ENCODE measurements at places on chromosomes 11 and 22.

DNA sequence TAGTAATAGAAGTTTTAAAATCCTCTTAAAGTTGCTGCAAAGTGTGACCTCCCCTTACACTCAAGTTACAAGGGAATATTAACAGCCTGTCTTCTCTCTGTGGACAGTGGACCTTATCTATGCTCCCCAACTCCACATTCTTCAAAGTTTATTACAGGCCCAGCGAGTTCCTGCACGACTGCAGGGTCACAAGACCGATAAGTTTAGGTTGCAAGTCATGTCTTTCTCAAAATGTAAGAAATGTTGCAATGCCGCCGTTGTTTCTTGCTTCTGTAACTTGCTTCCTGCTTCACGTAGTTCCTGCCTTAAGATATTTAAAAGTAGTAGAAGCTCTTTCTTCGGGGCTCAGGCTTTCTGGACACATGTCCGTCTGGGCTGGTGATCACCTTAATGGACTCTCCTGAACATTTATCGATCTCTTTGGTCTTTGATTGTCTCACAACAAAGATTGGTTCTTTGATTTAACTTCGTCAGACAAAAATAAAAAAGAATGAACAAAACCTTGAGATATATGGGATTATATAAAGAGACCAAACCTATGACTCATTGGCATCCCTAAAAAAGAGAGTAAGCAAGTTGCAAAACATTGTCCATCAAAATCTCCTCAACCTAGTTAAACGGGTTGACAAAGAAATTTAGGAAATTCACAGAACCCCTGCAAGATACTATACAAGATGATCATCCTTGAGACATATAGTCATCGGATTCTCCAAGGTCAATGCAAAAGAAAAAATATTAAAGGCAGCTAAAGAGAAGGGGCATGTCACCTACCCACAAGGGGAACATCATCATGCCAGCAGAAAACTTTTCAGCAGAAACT, 45.4 kb upstream of the GLYAT start:
- no peak for DNase-seq

- DNase-seq: no peak
Observed at GRCh38 chr11:44627911-44628729, 62.7 kb downstream of the CD82 start.

DNA sequence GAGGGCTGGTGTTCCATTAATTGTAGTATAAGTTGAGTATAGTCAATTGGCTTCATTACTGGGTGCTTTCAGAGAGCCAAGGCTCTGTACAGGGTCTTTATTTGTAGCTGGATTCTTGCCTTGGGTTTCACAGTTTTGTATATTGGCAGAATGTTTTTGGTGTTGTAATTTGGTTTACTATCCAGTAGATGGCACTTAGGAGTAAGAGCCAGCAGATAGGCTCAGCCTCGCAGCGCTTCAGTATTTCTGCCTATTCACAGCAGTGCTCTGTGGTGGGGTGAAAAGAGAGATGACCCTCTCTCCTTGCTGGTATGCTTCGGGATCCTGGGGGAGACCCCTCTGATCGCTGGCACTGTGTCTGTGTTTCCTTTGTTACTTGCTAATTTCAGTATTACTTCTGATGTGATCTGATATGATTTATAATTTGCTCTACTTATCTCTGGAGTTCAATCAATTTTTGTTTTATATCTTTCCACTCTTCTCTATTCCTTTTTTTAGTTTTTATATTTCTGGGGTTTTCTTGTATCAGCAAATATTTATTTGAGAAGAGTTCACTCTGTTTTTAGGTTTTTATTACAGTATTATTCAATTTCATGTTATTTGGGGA, 52.2 kb downstream of the ANO5 start:
- no peak for DNase-seq

DNA sequence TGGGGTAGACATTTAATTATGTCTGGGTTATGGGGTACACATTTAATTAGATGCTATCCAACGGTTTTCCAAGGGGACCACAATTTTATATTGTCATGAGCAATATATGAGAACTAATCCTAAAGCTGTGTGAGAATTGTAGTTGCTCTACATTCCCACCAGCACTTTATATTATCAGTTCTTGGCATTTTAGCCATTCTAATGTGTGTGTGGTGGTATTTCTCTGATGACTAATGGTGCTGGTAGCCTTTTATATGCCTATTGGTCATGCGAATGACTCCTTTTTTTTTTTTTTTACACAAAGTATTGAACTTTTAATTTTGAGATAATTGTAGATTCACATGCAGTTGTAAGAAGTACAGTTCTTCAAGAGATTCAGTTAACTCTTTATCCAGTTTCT, 26.2 kb downstream of the TMEM135 start:
- DNase-seq: no peak

- DNase-seq: no peak
Observed at GRCh38 chr22:33224841-33225240, 166.7 kb upstream of the SYN3 start.

DNA sequence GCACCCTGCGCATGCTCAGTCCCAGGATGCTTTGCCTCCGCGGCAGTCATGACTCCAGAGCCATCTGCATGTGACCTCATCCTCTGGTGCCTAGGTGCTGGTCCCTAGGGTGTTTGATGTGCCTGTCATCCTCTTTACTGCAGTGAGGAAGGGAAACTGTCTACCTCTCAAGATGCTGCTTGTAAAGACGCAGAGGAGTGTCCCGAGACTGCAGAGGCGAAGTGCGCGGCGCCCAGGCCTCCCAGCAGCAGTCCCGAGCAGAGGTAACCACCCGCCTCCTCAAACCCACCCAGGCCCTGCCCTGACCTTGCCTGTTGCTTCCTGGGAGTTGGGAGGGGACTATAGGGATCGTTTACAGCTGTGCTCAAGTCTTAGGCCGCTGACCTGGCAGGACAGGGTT, 74.6 kb upstream of the GAL start:
- no peak for DNase-seq

- DNase-seq: no peak
Observed at GRCh38 chr11:12813371-12814225, 139.4 kb downstream of the TEAD1 start.

- DNase-seq: no peak
Observed at GRCh38 chr11:130478204-130478701, 29.8 kb downstream of the ADAMTS15 start.

- no peak for DNase-seq
Observed at GRCh38 chr11:6248248-6248647, 9.4 kb downstream of the CNGA4 start.

- DNase-seq: no peak
Observed at GRCh38 chr22:41535244-41535643, 9.0 kb downstream of the POLR3H start.

DNA sequence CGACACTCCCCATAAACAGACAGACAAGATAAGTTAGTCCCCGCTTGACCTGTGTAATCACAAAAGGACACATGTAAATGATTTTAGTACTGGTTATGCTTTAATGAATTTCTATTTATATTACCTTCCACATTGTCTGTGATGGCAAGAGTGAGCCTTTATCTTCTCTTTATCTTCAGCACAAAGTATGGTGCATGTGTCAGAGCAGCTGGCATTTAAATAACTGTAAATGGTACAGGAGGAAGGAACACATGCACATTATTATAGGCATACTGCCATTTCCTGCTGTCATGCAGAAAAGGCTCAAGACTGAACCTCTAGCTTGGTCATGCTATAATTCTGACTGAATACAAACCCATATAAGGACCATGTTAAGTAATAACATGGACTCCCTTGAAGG, 1342.7 kb upstream of the TENM4 start:
- DNase-seq: no peak

GRCh38 chr11:30452114-30452513, 129.2 kb downstream of the ARL14EP start:
- DNase-seq: no peak

GRCh38 chr11:67631411-67631810, 1.7 kb upstream of the NUDT8 start:
- no peak for DNase-seq

GRCh38 chr22:34038801-34039555, 118.7 kb upstream of the LARGE1 start:
- no peak for DNase-seq

DNA sequence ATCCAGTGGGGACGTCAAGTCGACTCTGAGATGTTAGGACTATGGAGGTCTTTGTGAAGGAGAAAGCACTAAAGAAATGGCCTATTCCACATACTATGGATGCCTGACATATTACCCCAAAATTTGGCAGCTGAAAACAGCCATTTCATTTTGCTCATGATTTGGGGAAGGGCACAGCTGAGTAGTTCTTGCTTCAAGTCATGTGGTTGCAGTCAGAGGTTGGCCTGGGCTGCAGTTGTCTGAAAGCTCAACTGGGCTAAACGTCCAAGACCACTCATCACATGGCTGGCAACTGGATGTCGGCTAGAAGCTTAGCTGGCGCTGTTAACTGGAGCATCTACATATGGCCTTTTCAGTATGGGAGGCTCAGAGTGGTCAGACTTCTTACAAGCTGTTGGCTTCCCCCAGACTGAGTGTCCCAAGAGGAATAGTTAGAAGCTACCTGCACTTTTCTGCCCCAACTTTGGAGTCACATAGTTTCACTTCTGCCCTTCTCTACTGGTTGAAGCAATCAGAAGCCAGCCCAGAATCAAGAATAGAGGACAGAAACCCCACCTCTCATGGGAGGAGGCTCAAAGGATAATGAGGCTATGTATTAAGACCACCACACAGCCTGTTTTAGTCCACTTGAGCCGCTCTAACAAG, 14.1 kb downstream of the SLC35C1 start:
- no peak for DNase-seq

DNA sequence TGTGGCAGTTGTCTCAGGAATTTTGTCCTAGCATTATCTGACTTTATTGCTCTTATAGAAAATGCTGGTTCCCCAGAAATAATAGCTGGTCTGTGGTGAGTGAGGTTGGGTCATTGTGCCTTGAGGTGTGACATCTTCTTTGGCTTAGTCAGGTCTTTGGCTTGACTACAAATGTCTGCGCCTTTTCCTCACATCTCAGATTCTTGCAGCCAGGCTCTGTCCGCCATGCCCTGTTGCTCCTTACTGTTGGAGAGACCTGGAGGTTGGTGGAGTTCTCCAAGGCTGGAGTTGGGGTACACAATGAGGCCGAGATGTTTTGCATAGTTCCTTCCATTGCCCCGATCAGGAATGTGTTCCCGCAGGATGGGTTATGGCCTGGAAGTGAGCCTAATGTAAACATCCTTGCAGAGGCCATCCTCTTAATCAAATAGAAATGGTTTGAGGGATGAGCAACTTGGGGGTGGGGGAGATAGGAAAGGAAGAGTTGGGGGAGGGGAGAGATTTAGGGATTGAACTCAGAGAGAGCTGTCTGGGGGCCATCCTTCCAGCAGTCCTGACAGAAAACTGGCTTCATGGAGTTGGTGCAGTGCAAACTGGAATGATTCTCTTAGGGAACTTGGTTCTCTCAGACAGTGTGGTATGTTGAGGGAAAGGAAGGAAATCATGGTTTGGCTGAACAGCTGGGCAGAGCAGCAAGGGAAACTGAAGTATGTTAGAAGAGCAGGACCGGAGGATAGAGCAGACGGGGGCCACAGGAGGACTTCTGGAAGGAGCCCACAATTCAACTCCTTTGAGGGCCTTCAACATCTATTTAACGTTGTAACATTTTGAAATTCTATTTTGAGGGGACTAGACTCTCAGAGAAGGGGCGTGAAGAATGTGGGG, 49.9 kb downstream of the ZBTB16 start:
- no peak for DNase-seq

DNA sequence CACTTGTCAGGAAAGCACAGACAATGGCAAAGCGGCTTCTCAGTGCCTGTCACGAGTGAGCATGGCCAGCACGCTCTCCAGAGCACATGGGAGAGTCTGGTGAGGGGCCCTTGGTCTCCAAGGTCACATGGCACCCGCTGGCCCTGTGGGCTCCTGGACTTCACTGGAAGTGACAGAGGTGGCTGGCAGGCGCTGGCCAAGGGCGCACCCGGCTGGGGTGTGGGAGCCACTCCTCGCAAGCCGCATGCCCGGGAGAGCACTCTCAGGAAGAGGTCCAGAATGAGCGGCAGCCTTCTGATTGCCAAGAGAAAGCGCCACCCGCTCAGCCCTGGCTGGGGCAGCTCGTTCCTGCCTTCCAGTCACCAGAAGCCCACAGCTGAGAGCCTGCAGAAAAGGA, 17.1 kb upstream of the MOB2 start:
- DNase-seq: no peak

DNA sequence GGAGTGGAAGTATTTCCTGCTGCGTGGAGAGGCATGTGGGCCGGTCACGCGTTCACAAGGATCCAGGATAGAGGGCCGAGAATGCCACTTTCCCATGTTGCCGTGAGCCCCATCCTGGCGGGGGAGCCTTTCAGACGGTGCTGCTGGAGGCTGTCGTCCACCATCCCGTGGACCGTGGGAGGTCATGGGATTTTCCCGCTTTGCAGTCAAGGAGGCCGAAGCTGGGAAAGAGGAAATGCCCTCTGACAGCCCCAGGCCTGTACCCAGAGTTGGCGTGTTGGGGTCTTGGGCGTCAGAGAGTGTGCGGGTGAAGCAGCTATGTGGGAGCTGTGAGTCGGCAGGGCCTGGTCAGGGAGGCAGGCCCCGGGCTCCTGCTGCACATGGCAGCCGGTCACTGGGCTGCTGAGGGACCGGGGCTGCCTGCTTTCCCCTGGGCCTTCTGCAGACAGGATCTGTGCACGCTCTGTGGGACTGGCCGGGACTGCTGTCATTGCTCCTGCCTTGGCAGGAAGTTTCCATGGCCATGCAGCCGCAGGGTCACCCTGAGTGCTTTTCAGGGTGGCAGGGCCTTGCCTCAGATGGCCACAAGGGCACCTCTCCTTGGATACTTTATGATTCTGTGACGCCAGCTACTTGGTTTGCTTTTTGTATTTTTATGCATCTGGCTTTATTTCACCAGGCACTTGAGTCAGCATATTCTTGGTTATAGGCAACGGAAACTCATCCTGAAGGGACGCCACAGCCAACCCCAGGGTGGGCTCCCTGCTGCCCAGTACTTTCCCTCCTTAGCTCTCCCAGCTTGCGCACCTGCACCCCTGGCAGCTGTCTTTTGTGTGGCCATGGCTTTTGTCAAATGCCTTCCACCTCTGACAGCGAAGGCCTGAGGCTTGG, 52.4 kb downstream of the AP2A2 start:
- no peak for DNase-seq

DNA sequence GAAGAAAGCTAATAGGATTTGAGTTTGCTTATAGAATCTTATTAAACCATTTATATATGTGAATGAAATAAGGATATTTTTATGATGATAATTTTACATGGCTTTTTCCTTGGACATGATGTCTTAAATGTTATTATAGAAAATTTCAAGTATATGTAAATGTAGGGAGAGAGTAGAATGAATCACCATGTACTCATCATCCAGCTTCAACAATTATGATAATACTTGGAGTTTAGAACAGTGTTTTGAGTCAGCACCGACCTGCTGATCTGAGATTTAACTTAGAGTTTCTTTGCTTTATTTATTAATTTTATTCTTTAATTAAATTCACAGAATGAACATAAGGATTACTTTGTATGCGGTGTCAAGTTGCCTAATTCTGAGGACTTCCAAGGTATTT, 193.5 kb downstream of the UVRAG start:
- DNase-seq: no peak

- DNase-seq: no peak
Observed at GRCh38 chr11:537622-538430, 499 bp downstream of the LRRC56 start.

DNA sequence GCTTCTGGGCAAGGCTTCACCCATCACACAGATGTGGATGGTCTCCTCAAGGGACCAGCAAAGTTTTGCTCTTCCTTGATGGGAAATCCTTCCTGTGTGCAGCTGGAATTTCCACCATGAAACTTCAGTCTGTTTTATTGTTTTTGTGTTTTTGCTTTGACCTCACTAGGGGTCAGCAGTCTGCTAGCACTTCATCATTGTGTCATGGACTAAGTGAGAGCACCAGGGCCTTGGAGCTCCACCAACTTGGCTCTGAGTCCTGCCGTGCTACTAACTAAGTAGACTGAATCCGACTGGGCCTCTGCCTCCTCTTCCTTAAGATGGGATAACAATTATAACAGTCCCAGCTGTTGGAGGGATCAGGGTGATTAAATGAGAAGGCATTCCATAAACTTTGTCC, 305.8 kb upstream of the NCAM1 start:
- no peak for DNase-seq
